Stimulated activated CD4-positive, alpha-beta T cell treated with anti-CD3 and anti-CD28 coated beads, Interleukin-15, amount 100 ng/mL, for 1 hour (primary cell): ENCODE measurements at places on chromosomes 2 and 18.

DNA sequence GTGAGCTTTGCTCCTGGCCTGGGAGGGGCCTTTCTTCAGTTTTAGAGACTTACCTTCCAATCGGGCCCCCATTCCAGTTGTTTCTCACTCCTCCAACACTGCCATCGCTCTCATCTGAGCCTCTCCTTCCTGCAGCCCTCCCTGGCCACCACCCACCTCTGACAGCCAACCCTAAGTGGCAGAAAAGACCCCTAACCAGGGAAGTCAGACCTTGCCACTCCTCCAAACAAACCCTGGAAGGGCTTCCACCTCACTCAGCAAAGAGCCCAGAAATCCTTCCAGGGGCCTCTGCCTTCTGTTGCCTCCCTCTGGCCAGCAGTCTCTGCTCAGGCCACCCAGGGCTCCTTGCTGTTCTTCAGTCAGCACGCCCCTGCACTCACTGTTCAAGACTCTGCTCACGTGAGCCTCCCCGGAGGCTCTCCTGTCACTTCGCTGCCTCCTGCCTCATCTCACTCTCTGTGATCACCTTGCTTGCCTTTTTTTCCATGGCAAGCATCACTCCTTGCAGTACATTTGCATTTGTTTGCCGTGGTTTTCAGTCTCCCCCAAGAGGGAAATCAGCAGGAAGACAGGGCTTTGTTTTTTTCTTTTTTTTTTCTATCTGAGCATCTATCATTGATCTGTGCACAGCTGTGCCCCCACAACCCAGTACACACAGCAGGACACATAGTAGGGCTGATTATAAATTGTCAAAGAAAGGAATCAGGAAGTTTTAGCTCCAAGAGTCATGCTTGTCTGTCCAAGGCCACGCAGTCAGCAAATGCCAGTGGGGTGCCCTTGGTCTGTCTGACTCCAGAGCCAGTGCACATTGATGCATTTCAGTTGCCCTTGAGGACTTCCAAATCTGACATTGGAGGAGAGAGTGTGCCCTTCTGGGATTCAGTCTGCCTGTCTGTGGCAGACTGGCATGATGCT, 83.9 kb downstream of the INHBB start:
- no peak for DNase-seq

DNA sequence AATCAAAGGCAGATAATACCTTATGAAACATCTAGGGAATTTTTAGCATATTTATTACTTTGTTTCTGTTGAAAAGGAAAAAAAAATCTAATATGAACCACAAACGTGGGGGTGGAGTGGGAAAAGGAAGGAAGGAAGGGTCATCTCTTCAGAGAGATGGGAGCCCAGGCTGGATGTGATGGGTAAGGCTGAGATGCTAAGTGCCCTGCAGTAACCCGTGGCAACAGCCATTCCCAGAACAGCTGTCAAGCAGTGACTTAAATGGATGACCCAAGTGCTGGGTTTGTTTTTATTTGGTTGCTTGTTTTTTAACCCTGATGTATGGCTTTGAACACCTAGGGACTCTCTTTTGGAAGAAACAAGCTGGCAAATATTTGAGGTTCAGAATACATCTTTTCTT, 50.7 kb upstream of the KLF7 start:
- no peak for DNase-seq

DNA sequence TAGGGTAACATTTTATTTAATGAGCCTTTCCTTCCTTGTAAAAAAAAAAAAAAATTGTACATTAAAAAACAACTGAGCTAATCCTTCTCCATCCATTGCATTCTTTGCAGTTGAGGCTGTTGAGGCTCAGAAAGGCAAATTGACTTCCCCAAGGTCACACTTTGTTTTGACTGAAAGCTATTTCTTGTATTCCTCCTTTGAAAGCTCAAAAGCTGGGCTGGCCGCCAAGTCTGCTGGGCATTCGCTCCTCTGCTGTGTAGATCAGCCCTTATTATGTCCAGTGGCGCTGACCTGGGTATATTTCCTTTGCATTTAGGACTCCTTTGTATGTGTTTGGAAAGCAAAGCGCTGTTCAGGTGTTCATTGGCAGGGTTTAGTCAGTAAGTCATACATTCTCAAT, 44.0 kb downstream of the SGPP2 start:
- no peak for DNase-seq

GRCh38 chr2:161370981-161371380, 45.1 kb upstream of the TBR1 start:
- no peak for DNase-seq

DNA sequence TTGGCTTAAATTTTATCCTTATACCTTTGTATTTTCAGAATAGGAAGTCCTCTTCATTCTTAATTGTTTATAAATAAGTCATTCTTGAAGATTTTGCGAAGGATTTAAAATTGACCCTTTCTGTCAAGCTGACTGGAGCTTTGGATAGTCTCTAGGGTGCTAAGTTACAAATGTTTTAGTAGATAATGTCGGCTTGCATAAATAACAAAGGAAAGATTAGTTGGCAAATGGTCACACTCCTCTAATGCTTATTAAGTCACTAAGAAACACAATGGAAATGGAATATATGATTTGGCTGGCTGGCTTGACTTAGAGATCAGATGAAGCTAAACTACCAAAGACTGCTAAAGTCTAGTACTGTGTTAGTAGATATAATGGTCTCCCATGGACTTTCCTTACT, 40.6 kb downstream of the UBXN4 start:
- DNase-seq, result no peak

GRCh38 chr2:72204156-72204785, 56.6 kb upstream of the CYP26B1 start:
- no peak for DNase-seq

DNA sequence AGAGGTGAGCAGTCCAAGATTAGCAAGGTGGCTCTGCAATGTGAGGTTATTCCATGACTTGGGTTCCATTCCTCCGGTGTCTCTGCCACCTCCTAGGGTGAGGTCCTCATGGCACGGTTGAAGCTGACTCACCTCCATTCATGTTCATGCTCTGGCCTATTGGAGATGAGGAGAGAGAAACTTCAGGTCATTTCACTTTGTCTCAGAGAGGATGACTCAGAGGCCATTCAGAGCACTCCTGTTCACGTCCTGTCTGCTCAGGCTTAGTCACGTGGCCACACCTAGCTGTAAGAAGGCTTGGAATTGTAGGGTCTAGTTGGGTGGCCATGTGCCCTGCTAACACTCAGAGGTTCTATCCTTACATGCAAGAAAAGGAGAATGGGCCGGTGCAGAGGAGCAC, 67.5 kb upstream of the MBOAT2 start:
- no peak for DNase-seq

- no peak for DNase-seq
Measured at GRCh38 chr2:238945433-238946150, 97.7 kb downstream of the TWIST2 start.

GRCh38 chr2:198715302-198715835, 742.4 kb downstream of the SATB2 start:
- no peak for DNase-seq

GRCh38 chr2:176079831-176080539, 3.8 kb downstream of the EVX2 start:
- DNase-seq, result no peak

DNA sequence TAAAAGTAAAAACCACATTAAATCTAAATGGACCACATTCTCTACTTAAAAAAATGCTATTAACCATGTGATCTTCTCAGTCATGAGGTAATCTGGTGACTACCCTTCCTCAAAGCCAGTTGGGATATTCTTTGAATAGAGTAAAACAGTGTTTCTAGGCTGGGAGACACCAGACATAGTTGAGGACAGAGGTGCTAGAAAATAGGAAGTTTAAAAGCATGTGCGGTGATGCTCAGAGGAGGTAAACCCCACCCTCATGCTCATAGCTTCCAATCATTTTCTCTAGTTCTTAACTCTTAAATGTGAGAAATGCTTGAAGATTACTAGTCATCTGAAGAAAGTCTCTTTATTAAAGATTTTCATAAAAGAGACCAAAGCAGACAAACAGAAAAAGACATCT, 30.7 kb upstream of the ELAC1 start:
- DNase-seq, result no peak

- DNase-seq, result no peak
Measured at GRCh38 chr2:45119855-45120254, 110.6 kb upstream of the SIX2 start.

DNA sequence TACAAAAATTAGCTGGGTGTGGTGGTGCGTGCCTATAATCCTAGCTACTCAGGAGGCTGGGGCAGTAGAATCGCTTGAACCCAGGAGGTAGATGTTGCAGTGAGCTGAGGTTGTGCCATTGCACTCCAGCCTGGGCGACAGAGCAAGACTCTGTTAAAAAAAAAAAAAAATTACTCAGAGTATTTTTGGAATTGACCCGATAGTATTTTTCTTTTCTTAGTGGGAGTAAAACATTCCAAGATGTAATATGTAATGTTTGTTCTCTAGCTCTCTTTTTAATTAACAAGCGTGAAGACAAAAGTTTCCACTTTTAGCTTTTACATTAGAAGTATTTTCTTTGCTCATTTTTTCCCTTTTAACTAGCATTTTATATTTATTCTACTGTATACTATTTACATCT, 12.0 kb upstream of the TMEM18 start:
- DNase-seq, result no peak

DNA sequence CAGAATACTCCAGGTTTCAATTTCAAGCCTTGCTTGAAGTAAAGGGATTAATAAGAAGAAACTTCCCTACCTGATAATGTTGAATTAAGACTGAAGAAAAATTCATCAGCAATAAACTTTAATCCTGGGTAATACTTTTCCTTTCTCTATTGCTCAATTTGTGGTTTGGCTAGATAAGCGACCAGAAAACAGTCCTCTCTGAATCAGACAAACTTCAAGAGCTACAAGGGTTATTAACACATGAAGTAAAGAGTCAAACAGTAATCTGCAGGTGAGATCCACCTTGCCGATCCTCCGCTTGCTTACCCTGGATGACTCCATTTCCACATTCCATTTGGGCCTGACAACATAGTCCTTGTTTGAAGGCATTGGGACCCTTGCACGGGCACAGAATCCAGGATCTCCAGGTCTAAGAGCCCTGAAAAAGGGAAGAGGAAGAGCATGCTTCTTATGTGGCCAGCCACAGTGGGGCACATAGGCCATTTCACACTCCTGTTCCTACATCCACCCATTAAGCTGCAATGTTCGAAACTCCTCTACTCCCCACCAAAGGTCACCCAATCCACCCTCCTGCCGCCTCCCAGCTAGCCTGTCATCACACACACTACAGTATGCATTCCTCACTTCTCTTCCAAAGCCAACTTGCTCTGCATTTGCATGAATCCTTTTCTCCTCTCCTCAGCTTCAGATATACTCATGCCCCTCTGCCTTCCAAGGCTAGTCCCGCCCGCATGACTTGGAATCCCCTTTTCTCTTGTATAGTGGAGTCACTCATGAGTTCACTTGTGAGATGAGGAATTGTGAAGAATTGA, 39.8 kb downstream of the IWS1 start:
- DNase-seq, result no peak

DNA sequence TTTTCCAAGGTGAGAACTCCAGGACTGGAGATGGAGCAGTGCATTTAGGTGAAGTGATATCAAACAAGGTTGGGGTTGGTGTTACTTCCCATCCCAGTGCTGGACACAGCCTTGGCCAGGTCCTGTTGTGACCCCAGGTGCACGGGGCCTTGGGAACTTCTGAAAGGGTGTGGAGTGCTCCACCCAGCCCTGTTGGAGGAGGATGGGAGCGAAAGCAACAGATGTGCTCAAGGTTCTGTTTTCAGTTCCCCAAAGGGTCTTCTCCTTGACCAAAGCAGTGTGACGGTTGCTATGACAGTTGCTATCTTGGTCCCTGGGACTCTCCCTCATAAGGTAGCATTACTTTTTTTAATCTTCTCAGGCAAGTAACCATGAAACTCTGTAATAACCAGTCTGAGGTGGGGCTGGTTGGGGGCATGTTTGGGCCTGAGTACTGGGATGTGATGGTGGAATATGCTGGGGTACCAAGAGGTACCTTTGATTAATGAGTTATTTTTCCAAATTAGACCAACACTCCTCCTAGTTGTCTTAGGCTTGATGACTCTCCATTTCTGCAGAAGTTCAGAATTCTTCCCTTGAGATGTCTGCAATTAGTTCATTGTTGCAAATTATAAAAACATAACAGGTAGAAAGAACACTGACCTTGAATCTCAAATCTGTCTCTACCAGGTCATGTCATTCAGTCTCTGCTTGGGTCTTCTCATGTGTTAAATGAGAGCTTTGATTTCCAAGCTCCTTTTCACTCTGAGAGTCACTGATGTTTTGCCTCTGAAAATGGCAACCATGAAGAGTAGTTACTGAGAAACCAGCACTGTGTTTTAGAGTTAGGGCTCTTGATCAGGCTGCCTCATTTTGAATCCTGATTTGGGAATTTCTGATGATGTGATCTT, 154.5 kb downstream of the RPIA start:
- DNase-seq, result no peak

- DNase-seq, result no peak
Measured at GRCh38 chr2:150023044-150023443, 435.5 kb upstream of the MMADHC start.

DNA sequence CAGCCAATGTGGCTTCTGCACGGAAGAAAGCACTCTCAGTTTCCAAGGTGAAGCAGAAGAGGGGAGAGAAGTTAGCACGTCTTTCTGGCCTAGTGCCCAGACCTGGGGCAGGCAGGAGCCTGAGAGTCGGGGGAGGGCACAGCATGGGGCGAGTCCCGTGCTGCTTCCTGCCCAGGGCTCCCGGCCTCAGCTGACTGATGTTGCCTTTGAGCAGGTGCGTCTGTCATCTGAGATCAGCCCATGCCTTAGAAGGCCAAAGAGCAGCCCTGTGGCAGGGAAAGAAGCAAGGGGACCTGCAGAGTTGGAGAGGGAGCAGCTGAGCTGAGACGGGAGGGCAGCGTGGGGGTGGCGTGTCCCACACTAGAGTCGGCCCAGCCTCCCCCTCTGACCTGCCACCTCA, 3.3 kb downstream of the KCNIP3 start:
- DNase-seq, result no peak

DNA sequence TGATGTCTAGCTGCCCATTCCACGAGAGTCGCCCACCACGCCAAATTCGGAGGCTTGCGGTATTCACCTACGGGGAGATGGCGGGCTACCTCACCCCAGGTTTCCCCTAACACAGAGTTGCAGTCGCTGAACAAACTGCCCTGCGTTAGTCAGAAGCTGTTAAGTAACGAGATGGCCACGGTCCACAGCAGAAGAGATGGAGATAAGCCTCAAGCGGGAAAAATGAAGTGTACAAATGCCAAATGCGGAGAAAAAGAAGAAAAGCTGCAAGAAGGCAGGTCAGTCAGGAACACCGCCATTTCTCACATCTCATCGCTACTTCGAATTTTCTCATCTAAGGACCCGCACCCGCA, 425 bp downstream of the ASB3 start:
- DNase-seq, result no peak
